Glutamatergic neuron (in vitro differentiated cells): ENCODE measurements at places on chromosomes 3 and 15. TPM values are rescaled to one million over a fixed set of nuclear protein-coding genes. Genes with fewer than 3 reads are reported as not detected.

The C2CD4A gene
- total RNA-seq, result 0.20 TPM

GRCh38 chr3:190591080-190591479 is 77.2 kb downstream of the IL1RAP start:
- no peak for DNase-seq

DNA sequence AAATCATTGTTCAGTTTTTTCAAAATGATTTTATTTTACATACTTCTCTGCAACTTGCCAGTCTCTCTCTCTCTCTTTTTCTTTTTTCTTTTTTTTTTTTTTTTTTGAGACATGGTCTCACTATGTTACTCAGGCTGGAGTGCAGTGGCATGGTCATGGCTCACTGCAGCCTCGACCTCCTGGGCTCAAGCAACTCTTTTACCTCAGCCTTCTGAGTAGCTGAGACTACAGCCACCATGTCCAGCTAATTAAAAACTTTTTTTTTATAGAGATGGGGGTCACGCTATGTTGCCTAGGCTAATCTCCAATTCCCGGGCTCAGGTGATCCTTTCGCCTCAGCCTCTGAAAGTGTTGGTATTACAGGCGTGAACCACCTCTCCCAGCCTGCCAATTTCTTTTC is 12.1 kb upstream of the ARID3B start:
- no peak for DNase-seq

GRCh38 chr3:190545191-190545590 is 31.3 kb downstream of the IL1RAP start:
- DNase-seq, result no peak

DNA sequence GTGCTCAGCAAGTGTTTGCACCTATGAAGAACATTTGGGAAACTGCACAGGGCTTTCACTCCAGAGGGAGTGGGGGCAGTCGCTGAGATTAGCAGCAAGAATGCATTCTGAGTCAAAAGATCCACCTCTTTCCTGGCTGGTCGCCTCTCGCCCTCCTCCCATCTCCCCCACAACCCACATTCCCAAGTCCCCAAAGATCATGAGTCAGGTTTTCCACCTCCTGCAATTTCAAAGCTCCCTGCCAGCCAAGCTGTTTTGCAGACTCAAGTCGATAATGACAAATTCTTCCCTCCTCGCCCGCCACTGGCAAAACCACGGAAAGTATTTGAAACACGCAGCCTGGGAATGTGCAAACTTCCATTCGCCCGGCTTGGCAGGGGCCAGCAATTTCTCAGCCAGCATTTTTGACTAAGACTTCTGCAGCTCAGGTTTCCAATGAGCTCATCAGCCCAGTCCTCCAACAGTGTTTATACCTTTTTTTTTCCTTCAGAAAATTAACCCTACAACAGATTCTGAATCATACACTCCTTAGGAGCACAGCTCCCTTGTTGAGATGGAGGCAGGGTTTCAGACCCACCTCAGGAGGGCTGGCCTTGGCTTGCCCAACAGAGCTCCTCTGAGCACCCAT is 181.4 kb downstream of the SMAD6 start:
- no peak for DNase-seq
